ENCODE measurements at places on chromosomes 7 and 10.

- peak; percentile 88 for DNase-seq
These were observed 675 bp upstream of the SCD start for GRCh38 chr10:100346351-100346764.

DNA sequence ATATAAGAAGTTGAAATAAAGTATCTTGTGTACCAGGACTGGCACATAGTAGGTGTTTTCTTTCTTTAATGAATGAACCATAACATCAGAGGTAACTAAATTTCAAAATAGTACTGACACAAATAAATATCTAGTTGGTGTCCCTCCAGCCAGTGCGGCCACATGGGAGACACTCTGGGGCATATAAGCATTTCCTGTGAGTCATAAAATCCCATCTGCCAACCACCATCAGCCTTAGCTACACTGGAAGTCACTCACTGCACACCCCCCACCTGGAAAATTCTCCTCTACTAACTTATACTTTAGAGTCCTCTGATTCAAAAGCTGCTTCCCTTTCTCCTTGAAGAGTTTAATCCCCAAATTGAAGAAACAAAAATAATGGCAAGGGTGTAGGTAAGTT is 32.5 kb downstream of the DYDC1 start:
- DNase-seq, result no peak

- DNase-seq, result no peak
These were observed 81.6 kb upstream of the C1QL3 start for GRCh38 chr10:16603308-16603707.

- no peak for DNase-seq
These were observed 5.0 kb upstream of the CNOT4 start for GRCh38 chr7:135514856-135515255.

GRCh38 chr7:155338632-155339320 is 41.1 kb downstream of the INSIG1 start:
- peak; percentile 46 for DNase-seq

DNA sequence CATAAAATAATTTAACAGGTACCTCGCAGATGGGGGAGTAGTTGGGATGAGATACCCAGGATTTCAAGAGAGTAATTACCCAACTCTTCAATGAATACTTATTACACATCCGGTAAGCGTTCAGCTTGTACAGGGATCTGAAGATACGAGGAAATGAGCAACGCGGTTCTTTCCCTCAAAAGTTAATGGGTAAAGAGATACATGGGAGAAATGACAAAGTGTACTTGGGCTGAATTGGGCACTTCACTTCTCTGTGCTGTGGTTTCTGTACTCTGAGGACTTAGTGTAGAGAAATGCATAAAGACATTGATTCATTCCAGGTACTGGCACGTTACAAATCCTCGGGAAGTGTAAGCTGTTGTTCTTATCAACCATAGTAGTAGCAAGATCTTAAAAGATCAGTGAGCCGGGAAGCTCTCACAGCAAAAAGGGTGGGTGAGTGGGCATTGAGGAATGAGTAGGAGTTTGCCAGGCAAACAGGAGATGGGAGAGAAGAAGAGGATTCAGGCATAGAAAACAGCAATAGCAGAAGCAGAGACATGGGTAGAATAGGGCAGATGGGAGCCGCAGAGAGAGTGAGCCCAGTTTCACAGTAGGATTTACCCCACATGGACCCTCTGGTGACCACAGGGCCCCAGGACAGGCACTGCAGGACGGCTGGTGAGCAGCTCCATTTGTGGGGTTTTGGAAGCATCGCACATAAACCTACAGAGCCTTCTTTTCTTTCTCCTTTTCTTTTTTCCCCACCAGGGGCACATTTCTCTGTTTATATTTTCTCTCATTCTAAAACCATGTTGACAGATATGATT is 304.3 kb upstream of the PITRM1 start:
- no peak for DNase-seq

DNA sequence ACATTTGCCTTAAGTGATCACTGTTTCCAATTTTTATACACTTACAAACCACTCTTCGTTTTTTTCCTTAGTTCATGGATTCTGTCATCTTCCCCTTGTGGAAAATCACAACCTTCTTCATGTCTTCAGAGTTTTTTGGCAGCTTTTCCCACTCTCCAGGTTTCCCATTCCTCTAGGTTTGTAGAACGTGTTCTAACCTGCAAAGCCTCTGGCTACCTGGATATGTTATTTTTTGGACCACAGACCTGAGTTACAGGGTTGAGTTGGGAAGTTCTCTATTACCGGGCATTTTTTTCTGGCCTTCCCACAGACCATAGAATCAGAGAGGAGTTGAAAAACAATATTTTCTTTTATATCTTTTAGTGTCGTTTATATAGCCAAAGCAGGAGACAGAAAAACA is 30.2 kb downstream of the NRG3 start:
- no peak for DNase-seq

DNA sequence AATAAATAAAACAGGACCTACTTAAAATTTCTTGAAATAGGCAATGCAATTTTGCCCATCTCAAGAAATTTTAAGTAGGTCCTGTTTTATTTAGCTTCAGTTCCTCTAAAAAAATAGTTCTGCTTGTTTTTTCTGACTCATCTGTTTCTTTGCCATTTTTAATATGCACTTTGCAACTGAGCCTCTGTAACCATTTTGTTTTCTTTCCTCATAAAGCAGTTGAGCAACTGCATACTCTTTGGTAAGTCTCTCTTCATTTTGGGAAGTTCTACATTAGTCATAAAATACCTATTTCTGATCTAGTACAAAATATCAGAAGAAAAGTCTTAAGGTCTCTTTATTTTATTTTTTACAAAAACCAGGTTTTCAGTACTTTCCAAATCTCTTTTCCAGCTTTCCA is 18.0 kb downstream of the TAS2R40 start:
- no peak for DNase-seq

- no peak for DNase-seq
These were observed 990.7 kb downstream of the CCSER2 start for GRCh38 chr10:85318809-85319807.

- no peak for DNase-seq
These were observed 11.8 kb downstream of the NT5C2 start for GRCh38 chr10:103181244-103181643.

DNA sequence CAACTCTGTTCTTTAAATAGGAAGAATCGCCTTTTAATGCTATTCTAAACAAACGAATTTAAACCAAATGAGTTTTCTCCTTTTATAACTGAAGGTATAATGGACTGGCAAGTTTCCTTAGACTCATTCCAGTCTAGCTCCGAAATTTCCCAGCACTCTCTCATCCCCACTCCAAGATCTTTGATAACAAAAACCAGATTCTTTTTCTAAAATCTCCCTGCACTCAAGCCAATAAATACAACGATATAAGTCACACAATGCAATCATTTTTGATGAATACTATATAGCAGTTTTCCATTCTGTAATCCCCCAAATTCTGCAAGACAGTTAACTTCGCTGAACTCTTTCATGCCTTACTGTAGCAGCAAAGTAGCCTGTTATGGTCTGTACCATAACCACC is 1.9 kb downstream of the OGA start:
- DNase-seq, result no peak

DNA sequence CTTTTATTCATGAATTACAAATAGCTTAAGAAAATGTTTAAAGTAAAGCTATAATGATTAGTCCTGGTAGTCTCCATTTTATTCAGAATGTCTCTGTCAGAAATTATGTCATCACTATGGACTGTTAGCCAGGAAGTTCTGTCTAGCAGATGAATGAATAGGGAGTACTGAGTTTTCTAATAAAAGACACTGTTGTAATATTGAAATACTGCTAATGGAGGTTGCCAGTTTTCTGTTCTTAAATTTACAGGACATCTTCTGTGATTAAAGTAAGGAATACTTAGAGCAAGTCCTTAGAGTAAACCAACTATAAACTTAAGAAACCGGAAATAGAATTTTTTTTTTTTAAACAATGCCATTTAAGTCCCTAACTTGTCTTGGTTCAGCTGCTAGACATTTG is 309.8 kb downstream of the ADK start:
- DNase-seq, result no peak

- no peak for DNase-seq
These were observed 238.8 kb downstream of the BAMBI start for GRCh38 chr10:28915989-28916588.

DNA sequence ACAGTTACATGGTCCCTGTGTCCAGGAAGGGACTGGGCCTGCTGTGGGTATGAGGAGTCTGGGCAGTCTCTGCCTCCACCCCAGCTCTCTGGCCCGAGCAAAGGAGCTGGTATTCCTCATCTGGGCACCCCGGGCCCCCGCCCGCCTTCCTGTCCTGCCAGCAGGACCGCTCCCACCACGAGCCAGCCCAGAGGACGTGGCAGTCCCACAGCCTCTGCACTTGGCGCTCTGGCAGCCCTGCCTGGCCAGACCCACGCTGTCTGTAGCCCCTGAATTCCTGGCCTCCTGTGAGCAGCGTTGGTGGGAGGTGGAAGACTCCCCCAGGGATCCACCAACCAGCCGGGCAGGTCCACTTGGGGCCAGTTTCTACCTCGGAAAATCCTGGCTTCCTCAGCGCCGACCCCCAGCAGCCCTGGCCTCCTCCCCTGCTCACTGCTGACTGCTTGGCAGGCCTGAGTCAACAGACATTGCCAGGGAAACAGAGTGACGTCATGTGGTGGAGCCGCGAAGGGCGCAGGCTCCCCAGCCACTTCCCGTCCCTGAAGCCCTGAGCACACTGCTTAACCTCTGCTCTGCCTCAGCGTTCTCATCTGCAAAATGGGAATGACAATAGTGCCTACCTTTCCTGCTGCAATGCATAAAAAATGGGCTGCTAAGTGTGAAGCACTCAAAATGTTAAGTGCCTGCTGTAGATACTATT is 21.6 kb upstream of the LIMK1 start:
- DNase-seq, result peak; percentile 56

- no peak for DNase-seq
These were observed 253.3 kb downstream of the PLXNA4 start for GRCh38 chr7:132322970-132323369.

DNA sequence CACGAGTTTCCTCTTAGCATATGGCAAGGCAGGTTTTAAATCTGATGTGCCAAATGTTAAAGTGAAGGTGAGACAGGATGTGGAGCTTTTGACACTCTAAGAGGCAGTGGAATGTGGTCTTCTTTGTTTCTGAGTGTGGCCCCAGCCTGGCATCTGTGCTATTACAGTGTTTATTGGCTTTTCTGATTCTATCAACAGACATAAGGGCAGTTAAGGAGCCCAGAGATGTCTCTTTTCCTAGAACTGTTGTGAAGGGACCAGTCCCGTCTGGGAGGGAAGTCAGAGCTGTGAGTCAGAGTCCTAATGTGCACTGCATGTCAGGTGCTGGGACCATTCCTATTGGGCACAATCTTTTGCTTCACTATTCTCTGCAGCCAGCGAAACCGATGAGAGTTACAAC is 32.5 kb downstream of the TRUB1 start:
- DNase-seq, result no peak

GRCh38 chr10:43162604-43163003 is 24.4 kb downstream of the CSGALNACT2 start:
- no peak for DNase-seq

DNA sequence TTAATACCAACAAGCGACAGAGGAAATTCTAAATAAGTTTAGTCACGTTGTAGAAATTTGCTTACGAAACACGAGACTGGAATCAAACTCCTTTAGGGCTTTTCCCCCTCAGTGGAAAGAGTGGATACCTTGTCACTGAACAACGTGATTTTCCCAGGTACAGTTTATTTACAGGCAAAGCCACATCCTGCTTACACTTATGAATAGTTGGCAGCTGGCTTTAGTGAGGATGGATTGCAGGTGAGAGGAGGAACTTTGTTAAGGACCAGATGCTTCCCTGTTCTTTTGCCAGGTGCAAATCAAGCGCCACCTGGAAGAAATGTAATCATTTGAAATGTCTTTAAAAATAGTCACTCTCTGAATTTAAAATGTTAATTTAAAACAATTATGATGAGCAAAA is 282.4 kb downstream of the ADARB2 start:
- DNase-seq, result no peak

DNA sequence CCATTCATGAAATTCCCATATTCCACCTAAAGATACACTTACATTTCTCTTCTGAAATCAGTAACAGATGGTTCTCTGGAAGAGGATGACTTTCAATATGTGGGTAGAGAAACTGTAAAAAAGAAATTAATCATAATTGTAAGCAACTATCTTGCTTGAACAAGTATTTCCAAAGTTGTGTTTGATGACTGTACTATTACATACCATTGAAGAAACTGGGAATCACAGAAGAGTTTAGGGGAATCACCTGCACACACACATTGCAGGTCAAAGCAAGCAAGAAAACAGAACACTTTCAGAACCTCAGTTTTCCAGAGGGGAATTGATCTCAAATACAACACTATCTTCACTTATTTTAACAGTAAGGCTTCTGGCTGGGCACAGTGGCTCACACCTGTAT is 33.6 kb downstream of the GSAP start:
- DNase-seq, result no peak

DNA sequence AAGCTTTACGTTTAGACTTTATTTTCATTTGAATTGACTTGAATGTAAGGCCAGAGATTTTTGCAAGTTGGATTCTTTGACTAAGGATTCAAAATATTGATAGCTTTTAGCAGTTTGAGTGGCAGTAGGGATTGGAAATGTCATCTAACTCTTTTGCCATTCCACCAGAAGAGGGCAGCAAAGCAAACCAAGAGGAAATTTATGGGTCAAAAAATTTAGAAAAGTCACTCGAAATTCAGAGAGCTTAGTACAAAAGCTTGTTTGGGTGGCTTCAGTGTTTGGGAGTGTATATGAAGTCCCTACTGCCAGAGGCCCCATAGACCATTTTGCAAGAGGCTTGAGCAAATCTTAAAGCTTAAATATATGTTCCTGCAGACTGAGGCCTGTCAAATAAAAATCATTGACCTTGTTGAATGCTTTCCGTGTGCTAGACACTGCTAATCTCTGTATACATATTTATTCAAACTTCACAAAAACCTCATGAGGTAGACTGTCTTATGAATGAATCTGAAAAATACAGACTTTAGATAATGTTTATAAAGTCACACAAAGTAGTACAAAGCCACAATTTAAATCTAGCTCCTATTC is 44.6 kb upstream of the RSBN1L start:
- DNase-seq, result peak; percentile 38

DNA sequence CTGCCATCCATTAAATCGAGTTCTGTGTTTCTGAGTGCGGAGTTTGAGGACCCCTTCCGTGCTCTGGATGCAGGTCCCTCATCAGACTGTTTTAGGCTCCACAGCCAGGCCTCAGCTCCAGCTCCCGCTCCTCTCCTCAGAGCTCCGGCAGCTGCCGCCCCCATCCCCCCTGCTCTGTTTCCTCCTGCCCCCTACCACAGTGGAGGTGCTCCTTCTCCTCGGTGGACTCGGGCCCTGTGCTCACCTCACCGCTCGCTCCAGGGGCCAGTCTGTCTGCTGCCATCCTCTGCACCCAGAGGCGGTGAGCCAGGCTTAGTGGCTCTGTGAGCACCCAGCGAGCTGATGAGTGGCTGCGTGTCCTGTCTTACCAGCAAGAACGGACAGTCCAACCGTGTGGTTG is 21.4 kb upstream of the PRKAR1B start:
- DNase-seq, result no peak

DNA sequence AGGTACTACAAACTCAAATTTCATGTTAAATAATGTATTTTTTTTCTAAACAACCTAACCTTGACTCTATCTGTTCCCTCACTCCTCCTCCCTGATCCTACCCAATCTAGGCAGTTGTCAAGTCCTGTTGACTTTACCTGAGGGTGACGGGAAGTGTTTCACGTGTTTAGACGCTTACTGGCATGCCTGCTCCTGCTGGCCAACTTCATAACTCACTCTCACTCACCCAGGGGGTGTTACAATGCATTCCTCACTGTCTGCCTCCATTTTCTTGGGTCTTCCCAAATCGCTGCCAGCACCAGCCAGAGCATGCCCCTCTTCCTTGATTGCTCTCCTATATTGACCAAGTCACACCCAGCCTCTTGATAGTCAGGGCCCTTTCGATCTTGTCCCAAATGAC is 28.3 kb downstream of the CRCP start:
- DNase-seq, result no peak

Measured in activated naive CD4-positive, alpha-beta T cell treated with anti-CD3 and anti-CD28 coated beads, Interleukin-2, amount 10 ng/mL, durations not matched to agents 7 days and 5 days (primary cell).